ENCODE measurements at places on chromosomes 1 and 21.

GRCh38 chr1:8969937-8970336 lies 24.3 kb downstream of the CA6 start:
- no peak for DNase-seq

GRCh38 chr1:114296413-114296812 lies 142.7 kb upstream of the SYT6 start:
- DNase-seq = no peak

DNA sequence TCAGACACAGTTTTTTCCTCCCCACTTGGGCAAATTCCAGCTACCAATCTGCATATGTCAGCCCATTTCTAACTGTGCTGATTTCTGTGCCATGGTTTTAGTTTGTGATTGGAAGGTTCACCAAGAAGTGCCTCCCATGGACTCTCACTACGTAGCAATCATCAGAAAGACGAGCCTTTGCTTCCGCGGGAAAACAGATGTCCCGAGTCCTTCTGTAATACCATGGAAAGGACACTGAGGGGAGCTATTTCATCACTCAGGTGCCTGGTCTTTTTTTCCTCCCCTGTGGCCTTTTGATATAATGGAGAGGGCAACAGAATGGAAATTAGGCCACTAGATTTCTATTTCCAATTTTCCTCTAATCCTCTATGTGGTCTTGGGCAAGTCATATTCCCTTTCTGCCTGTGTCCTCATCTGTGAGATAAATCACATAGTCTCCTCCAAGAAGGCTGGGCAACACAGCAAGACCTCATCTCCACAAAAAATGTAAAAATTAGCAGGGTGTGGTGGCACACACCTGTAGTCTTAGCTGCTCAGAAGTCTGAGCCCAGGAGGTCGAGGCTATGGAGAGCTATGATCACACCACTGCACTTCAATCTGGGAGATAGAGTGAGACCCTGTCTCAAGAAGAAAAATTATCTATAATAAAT lies 24.8 kb downstream of the LEMD1 start:
- DNase-seq = peak; percentile 14

GRCh38 chr21:26168371-26168770 lies 2.2 kb downstream of the APP start:
- DNase-seq = no peak

- DNase-seq = no peak
Measured at GRCh38 chr1:165152727-165153126, 203.8 kb downstream of the LMX1A start.

- no peak for DNase-seq
Measured at GRCh38 chr1:78143673-78144072, 97.9 kb downstream of the GIPC2 start.

DNA sequence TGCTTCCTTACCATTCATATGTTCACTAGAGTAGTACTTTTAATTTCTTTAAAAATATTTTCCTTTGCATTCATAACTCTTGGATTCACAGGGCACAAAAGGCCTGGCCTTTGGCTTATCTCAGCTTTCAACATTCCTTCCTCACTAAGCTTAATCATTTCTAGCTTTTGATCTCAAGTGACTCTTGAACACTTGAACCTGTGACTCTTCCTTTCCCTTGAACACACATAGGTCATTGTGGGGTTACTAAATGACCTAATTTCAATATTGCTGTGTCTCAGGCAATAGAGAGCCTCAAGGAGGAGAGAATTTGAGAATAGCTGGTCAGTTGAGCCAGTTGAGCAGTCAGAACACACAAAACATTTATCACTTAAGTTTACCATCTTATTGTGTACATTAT lies 49.9 kb downstream of the COL11A1 start:
- no peak for DNase-seq

DNA sequence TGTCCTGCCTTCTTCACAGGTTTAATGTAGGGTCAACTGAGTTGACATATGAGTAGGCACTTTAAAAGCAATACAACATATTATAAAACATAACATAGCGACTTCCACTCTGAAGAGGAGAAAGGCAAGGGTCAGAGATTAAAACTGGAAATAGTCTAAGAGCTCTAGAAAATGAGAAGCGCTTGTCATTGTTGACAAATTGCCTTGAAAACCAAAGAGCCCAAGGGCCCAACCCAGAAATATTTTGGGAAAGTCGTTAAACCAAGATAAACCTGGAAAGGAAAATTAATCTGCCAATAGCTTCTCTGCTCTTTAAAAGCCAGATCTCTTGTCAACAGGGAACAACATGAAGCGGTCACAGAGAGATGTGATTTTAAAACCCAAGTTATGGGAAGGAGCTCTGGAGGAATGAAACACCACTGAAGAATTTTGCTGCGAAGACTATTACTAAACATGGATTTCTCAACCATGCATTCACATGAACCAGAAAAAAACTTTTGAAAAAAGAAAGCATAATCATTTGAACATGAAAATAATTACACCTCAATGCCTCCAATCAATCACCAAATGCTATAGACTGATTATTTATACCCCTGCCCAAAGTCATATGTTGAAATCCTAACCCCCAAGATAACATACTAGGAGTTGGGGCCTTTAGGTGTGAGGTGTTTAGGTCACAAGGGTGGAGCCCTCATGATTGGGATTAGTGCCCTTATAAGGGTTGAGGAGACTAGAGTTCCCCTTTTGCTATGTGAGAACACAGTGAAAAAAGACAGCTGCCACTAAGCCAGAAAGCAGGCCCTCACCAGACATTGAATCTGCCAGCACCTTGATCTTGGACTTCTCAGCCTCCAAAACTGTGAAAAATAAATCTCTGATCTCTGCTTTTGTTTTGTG lies 33.0 kb upstream of the MTF1 start:
- DNase-seq = no peak

DNA sequence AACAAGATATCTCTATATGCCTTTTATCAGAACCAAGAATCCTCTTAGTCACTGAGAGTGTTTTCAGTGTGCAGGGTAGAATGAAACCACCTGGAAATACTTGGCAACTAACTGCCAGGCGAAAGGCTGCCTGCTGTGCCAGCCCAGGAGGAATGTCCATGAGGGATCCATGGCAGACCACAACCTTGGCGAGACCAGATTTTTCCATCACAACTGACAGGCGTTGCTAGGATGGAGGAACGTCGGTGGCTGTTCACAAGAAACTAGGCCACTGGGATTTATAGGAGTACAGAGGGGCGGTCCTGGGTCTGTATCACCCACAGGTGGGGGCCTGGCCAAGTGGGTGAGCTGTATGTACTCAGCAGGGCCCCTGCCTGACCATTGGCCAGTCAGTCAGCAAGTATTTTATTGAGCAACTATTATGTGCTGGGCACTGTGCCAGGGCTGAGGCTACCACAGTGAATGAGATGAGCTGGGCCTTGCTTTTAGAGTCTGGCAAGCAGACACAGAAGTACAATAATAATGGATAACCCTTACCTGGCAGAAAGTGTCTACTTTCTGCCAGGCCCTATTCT lies 199.4 kb downstream of the FOXD2 start:
- no peak for DNase-seq

DNA sequence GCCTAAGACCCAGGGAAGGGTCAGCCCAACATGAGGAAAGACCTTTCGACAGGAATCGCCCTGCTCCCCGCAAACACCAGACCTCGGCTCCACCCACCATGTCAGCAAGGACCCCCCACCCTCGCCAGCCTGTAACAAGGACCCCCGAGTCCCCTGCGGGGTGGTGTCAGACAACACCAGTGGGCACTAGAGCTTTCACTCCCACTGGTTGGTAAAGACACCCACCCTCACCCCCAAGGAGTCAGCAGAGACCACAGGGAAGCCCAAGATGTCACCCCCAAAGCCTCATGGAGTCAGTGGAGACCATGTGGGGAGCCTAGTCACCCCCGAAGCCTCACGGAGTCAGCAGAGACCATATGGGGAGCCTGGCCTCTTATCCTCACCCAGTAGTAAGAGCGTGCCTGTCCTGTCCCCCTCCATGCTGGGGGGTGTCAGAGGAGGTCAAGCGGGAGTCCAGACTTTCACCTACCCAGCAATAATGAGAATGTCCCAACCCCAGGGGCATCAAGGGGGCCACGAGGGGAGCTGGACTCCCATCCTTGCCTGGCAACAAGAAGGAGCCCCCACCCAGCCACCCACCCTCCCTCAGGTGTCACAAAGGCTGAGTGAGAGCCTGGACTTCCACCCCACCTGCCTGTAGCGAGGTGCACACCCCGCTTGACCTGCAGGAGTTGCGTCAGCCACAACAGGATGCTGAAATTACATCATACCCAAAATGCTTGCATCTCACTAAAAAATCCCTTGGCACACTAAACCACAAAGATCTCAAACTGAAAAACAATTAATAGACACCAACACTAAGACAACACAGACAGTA lies 24.8 kb downstream of the SLC19A1 start:
- no peak for DNase-seq

DNA sequence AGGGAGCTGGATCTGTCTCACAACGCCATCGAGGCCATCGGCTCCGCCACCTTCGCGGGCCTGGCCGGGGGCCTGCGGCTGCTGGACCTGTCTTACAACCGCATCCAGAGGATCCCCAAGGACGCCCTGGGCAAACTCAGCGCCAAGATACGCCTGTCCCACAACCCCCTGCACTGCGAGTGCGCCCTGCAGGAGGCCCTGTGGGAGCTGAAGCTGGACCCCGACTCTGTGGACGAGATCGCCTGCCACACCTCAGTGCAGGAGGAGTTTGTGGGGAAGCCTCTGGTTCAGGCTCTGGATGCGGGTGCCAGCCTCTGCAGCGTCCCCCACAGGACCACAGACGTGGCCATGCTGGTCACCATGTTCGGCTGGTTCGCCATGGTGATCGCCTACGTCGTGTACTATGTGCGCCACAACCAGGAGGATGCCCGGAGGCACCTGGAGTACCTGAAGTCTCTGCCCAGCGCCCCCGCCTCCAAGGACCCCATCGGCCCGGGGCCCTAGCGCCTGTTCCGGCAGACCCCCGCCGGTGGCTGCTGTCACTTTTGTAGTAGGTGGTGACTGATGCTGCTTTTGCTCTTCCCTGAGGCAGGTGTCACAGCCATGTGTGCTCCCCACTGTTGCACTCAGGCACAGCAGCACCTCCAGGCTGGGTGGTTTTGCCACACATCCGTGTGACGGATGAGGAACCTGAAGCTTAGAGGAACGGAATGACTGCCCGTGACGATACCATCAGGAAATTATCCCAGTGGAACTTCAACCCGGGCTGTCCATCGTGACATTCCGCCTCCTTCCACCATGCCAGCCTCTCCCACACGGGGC lies 1.8 kb downstream of the LRRC3 start:
- DNase-seq = no peak

DNA sequence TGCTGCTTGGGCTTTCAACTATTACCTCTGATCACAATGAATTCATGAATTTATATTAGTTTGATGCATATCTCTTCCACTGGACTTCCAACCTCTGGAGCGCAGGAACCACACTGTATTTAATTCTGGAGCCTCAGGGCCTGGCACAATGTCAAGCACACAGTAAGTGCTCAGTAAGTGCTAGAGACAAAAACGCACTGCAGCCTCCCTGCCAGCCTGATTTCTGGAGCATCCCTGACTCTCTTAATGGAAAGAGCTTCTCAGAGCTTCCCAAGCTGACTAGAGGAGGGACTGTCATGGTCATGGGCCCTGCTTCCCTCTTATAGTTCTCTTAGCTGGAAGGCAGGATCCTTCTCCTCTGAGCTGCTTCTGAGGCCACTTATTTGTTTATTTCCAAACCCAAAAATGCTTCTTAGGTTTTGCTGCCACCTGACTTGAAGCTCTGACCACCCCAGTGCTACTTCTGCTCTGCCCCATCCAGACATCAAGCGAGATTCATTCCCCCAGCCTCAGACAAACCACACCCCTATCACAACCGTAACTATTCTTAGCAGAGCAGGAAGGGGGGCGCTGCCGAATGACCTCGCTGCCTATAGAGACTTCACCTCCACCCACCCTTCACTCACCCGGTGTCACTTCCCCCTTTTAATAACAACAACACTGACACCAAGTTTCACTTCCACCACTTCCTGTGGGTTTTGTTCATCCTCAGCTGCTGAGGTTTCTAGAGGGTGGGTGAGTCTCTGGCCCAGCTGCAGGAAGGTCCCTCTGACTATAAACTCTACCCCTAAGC lies 33.6 kb downstream of the NUAK2 start:
- peak; percentile 78 for DNase-seq

- DNase-seq = no peak
Measured at GRCh38 chr1:107251839-107252238, 111.0 kb downstream of the NTNG1 start.

- no peak for DNase-seq
Measured at GRCh38 chr1:1118011-1118875, 2.4 kb upstream of the C1orf159 start.

- no peak for DNase-seq
Measured at GRCh38 chr1:197321811-197322210, 53.8 kb downstream of the CRB1 start.

DNA sequence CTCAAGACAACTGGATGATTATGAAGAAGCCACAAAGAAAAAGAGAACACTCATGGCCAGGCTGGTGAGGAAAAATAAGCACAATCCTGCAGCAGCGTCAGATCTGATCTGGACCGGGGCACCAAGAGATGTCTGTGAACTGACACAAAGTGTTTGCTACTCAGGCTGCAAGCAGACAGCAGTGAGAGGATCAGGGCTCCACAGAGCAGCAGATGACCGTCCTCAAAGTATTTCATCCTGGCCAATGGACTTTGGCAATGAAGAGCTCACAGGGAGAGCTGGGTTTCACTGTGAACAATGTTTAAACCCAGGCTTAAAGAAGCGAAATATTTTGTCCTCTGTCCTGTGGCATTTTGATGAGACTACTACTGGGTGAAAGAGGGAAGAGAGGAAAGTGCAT lies 299.2 kb downstream of the GPATCH2 start:
- DNase-seq = no peak

DNA sequence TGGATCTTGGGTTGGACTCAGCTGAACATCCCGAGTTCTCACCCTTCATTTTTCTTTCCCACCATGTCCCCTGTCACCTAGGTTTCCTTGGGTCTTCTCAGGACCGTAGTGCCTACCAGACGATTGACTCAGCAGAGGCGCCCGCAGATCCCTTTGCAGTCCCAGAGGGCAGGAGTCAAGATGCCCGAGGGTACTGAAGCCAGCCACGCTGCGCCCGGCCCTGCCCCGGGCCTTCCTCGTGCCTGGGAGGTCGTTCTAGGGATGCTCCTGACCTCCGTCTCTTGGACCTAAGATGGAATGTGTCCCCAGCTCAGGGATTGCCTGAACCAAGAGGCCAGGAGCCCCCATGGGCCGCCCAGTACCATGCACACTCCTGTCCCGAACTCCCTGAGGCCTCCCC lies 12.0 kb upstream of the C1orf167 start:
- no peak for DNase-seq

- DNase-seq = no peak
Measured at GRCh38 chr21:34912022-34912945, 136.8 kb downstream of the RUNX1 start.

GRCh38 chr1:193325042-193325441 lies 138.6 kb upstream of the B3GALT2 start:
- no peak for DNase-seq

DNA sequence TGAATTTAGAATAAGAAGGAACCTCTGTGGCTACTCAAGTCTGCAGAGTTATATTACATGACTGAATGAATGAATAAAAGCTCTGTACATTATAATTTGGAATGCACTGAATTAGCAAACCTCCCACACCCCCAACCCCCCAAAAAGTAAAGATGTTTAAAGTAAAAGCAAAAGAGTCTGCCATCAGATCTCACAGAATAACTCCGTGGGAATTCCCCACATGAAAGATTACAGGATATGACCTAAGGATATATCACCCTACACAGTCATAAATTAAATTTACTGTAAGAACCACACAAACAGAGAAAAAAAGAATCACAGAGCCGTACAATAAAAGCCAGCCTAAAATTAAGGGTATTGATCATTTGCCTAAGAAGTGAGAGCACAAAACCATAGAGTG lies 587.3 kb downstream of the PTPRC start:
- DNase-seq = no peak

All from GM18507 (cell line).